Fibroblast of lung (primary cell): ENCODE measurements at places on chromosomes 12 and 14. TPM values are rescaled to one million over a fixed set of nuclear protein-coding genes. Genes with fewer than 3 reads are reported as not detected.

DNA sequence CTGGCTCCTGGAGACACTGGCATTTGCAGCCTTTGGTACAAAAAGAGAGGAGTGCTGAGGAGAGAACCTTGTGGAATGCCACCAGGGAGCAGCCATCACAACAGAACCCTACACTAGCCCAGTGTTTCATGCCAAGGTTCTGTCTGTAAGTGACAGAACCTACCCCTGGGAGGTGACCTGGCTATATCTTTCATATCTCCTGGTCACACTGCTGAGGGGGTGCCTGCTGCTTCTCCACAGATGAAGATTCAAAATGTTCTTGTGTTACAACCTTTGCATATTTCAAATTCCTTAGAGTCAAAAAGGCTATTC, 12.7 kb upstream of the EIF4B start:
- DNase-seq, result no peak

- no peak for DNase-seq
These were observed 65.9 kb downstream of the ITPR2 start for GRCh38 chr12:26767116-26767515.

- DNase-seq, result no peak
These were observed 136.5 kb upstream of the CPSF6 start for GRCh38 chr12:69102856-69103255.

GRCh38 chr12:14410841-14411569, 45.5 kb downstream of the ATF7IP start:
- no peak for DNase-seq

- peak; percentile 72 for DNase-seq
These were observed 12.2 kb downstream of the UBR7 start for GRCh38 chr14:93219103-93219726.

DNA sequence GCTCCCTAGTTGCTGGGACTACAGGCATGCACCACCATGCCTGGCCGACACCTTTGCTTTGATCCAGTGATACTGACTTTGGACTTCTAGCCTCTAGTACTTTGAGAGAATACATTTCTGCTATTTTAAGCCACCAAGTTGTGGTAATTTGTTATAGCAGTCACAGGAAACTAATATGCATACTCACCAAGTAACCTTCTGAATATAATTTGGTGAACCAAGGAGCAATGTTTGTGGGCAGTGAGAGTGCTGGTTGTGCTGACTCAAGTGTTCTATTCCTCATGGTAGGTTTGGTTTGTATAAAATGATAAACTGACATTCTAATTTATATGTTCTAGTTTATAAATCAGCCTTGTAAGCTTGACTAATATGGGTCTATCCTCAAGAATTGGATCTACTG, 42.4 kb upstream of the MMP19 start:
- no peak for DNase-seq

DNA sequence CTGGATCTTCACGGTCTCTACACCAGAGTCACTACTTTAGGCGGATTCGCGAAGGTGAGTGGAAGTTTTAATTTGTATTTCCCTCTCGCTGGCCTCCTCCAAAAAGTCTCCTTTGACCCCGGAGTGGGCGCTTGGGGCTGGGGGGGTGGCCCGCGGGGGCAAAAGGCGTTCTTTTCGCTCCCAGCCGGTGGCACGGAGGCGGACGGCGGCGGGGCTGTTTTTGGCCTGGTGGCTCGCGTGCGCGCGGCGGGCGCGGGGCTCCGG, 510 bp downstream of the ARID2 start:
- no peak for DNase-seq

GRCh38 chr12:100229036-100229635, 28.5 kb downstream of the ACTR6 start:
- DNase-seq, result peak; percentile 5

DNA sequence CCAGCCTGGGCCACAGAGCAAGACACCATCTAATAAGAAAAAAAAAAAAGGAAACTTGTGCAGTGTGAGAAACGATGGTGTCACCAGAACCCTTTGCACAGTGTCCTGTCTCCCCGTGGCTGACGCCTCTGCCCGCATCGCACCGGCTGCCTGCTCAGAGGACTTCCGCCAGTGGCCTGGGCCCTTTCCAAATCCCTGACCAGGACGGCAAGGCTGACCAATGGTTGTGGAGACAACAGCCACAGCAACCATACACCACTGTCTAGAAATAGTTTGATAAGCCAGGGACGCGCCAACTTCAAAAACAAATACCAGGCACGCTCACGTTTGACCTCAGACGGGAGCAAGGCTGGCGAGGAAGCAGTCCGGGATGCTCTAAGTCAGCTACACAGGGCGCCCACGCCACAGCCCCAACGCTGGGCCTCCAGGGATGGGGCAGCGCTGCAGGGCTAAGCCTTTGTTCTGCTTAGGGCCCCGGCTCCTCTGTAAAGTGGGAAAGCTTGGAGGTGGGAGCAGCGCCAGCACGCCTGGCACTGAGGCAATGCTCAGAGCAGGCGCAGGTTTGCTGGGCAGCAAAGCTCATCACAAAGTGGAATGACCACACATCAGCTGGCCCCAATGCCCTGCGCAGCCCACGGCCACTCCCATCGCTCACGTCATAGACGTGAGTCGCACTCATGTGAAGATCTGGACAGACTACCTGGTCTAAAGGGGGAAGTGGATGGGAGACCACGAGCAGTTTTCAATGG, 12.5 kb downstream of the PGAM5 start:
- DNase-seq, result no peak

DNA sequence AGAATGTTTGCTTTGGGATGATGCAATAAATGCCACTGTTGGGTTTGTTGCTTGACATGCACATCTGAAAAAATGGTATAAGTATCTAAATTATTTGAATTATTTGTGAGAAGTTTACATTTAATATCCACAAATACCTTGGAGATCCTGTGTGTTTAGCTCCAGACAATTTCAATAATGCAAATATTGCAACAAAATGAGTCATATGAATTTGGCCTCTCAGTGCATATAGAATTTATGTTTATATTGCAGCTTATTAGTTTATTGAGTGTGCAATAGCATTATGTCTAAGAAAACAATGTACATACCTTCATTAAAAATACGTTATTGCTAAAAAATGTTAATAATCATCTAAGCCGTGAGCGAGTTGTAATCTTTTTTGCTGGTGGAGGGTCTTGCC, 153.3 kb downstream of the FSCB start:
- no peak for DNase-seq

DNA sequence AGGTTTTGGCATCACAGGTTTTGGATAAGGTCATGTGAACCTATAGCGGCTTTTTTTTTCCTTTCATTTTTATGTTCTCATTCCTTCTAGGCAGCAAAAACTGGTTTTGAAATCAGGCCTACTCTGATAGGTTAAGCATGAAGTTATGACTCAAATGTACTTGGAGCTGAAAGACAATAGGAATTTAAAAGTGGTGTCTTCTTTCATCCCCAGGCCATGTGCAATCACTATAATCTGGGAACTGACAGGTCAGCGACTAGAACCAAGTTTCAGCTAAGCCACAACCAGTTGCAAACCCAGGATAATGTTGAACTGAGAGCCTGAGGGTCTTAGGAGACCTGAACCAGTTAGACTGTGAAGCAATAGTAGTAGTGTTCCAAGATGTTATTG, 74.3 kb downstream of the ANO6 start:
- peak; percentile 80 for DNase-seq

DNA sequence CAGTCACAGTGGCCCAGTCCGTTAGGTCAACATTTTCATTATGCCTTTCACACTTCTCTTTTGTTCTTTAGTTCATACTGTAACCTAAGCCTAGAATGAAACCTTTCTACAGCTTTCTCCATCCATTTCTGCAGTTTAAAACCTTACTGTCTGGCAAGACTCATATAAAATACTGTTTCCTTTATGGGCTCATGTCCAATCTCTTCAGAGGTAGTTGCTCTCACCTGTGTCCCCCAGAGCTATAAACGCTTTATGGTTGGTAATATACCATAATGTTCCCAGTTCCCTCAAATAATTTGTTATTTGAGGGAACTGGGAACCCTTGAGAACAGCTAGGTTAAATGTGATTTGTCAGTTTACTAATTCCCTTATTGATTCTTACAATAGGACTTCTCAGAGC, 83.0 kb downstream of the SRGAP1 start:
- DNase-seq, result no peak

GRCh38 chr14:65213316-65213715, 111.0 kb upstream of the MAX start:
- DNase-seq, result no peak

DNA sequence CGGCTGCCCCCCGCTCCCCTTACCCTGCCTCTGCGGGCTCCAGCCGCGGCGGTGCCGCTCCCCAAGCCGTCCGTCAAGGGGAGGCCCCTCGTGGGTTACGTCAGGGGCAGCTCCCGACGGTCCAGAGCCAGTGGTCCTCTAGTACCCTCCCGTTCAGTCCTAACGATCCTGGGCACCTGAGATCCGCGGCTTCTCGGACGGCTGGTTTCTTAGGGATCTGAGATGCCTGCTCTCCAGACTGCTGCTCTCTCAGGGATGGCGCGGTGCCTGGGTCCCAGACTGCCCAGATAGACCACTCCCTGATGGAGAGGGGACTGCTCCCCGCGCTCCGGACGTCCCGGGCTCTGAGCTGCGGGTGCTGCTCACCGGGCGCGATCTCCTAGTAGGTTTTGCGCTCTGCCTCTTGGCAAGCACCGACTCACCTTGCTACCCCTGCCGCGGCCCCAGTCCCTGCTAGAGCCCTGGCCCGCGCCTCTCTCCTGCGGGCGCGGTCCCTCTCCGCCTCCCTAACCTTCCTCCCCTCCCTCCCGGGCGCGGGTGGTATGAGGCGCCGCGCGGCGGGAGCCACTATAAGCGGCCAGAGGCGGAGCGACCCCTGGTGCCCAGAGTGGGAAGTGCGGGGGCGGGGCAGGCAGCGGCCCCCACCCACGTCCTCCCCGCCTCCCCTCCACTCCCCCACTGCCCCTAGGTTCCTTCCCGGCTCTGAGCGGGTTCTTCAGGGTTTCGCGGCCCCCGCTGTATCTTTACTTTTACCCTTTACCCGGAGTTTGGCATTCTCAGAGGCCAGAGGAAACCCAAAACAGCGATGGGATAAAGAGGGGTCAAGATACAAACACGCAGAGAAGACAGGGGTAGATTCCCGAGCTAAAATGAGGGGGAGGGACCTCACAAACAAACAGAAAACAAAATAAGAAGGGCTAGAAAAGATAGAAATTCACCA, at the start of gene C1QL4:
TSS of gene C1QL4 (minus strand) at position 544 of the 940 bp plus-strand sequence. CDS start 711 bp downstream, outside the sequence.
- DNase-seq, result peak; percentile 46

DNA sequence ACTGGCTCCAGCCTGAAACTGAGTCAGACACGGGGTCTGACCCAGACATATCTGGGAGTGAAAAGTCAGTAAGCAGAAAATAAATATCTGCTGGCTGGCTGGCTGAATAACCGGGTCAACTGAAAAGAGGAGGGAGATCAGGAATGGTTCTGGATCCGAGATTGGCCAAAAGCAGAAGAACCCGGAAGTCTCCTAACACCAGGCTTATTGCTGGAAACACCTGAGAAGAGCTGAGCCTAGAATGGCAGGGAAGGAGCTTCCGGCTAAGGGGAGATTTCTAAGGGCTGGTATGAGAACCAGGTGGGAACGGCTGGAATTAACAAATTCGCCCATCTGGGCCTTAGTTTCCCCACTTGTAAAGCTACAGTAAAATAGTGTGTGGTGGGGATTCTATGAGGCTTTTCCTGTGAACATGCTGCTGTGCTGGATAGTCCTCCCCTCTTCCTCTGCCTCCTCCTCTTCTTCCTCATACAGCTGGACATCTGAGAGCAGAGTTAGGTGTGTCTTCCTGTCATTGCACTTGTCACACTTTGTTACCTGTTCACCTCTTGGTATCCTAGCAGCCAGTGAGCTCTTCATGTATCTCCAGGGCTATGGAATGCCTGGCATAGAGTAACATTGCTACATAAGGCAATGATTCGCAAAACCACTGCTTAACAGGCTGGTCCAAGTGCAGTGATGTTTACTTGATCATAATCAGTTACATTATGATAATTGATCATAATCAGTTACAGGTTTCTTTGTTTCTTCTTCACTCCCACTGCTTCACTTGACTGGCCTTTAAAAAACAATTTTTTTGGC, 2.0 kb upstream of the SHMT2 start:
- DNase-seq, result no peak

DNA sequence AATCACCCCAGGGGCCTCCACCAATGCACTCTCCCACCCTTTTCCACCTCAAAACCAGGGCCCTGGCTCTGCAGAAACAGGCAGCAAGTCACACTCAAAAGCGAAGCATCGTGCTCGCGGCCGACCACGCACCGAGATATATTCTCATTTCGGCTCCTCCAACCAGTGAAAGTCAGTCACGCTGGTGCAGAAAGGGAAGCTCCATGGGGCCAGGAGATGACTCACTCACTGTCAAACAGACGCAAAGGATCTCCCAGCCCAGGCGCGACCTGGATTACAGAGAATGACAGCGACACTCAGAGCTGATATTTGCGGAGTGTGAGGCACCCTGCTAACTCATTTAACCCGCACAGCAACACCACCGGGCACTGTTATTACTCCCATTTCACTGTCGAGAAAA, 173.6 kb downstream of the CALM1 start:
- no peak for DNase-seq

GRCh38 chr12:124769881-124770512, 93.7 kb downstream of the SCARB1 start:
- DNase-seq, result no peak

- DNase-seq, result no peak
These were observed 4.9 kb upstream of the EXOC3L4 start for GRCh38 chr14:103089386-103090335.

DNA sequence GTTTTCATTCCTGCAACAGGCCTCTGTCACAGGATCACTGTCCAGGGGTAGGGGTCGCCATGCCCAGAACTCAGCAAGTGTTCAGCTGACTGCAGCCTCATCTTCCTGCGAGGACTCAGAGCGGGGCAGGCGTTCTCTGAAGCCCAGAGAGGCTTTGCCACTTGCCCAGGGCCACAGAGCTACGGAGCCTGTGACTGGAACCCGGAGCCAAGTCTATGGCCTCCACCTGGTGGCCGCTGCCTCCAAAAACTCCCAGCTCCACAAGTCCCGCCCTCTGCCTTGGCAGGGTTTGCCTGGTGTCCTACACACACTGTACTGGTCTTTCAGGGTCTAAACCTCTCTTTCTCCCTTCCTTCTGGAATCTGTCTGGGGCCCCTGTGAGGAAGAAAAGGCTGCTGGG, 8.7 kb upstream of the PPP1R13B start:
- no peak for DNase-seq

GRCh38 chr12:57175428-57176138, 28.2 kb upstream of the LRP1-AS start:
- DNase-seq, result peak; percentile 68

ACSM4 gene
- not detected in 2 replicates for polyA plus RNA-seq

PTPN21 gene
- 13.7 and 14.2 TPM in 2 replicates for polyA plus RNA-seq

TXNDC16 gene
- 2.5 and 6.6 TPM in 2 replicates for polyA plus RNA-seq

PZP gene
- polyA plus RNA-seq, result not detected in 2 replicates

SLC7A7 gene
- 7.1 and 9.5 TPM in 2 replicates for polyA plus RNA-seq

IL22 gene
- not detected in 2 replicates for polyA plus RNA-seq

RPS26 gene
- 739 and 1,779 TPM in 2 replicates for polyA plus RNA-seq

RNASE7 gene
- not detected in 2 replicates for polyA plus RNA-seq

EXD2 gene
- 19.8 and 25.5 TPM in 2 replicates for polyA plus RNA-seq
